COR-L47 (cell line): ENCODE measurements at places on chromosomes 5 and 9.

- DNase-seq, result peak; percentile 55
These were observed 400.5 kb upstream of the ACO1 start for GRCh38 chr9:31983895-31984294.

GRCh38 chr5:55231919-55232270 lies 1.5 kb downstream of the CCNO start:
- DNase-seq, result no peak

DNA sequence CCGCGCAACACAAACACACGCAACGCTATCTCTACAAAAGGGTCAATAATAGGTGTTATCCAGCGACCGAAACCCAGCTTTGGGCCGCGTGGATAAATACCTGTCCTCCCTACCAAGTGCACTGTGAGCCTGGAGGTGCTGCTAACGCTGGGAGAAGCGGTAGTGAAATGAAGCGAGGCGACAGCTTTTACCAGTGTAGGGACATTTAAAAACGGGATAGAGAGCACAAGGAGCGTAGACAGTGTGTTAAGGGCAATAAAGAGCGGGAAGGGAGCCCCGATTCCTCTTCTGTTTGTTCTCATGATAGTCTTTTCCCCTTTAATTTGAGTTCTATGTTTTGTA lies 421 bp upstream of the DEPDC1B start:
- DNase-seq, result no peak

GRCh38 chr9:122897969-122898368 lies 7.2 kb downstream of the RC3H2 start:
- no peak for DNase-seq

GRCh38 chr5:93886098-93886806 lies 144.9 kb upstream of the POU5F2 start:
- no peak for DNase-seq

DNA sequence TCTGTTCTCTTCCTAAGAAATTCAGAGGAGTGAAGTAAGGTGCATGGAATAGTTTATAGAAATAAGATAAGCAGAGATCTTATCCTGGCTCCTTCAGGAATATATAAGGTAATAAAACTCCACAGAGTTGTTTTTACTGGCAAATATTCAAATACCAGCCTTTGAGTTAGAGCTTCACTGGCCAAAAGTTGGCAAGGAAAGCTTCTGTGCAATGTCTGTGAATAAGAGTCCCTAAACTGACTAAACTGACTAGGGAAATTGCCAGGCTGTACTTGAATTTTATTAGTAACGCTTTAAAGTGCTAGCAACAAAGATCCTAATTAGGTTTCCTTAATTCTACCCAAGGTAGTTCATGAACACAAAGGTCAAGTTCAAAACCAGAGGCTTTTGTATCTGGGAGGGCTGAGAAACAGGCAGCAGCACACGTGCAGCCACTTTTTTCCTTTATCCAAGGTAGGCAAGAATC lies 131.1 kb upstream of the MPDZ start:
- no peak for DNase-seq

DNA sequence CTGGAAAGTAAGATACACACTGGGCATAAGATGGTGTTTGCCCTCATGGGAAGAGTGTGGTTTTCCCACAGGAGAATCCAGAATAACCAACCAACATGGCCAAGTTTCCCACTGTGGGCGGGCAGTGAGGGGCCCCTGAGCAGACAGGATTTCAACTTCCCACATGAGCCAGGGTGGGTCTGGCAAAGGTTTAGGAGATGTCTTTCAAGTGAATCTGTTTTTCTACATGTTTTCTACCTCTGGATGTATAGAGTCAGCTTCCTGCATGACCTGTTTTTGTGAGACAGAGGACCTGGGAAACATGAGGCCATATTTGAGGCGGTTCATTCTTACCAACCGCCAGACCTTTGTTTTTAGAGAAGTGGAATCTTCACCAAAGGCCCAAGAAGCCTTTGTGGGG lies 100.5 kb downstream of the TLE4 start:
- no peak for DNase-seq
